GM12892 (cell line): ENCODE measurements at places on chromosomes 1 and 21.

GRCh38 chr1:205693421-205693991 lies 13.2 kb upstream of the SLC45A3 start:
- no peak for DNase-seq

DNA sequence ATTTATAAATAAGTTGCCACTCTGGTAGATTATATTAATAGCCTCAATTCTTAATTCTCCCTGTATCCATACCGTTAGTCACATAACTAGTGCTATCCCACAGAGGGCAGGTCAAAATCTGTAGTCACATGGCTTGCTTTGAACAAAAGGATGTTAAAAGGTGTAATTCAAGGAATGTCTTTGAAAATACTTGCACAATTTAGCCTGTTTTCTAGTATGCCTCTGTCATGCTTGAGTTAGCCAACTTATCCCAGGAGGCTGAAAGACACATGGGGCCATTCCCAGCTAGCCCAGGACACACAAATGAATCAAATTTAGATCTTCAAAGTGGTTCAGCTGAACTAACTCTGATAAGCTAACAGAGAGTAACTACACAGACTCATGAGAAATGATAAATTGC lies 758.5 kb upstream of the NEGR1 start:
- DNase-seq, result no peak

DNA sequence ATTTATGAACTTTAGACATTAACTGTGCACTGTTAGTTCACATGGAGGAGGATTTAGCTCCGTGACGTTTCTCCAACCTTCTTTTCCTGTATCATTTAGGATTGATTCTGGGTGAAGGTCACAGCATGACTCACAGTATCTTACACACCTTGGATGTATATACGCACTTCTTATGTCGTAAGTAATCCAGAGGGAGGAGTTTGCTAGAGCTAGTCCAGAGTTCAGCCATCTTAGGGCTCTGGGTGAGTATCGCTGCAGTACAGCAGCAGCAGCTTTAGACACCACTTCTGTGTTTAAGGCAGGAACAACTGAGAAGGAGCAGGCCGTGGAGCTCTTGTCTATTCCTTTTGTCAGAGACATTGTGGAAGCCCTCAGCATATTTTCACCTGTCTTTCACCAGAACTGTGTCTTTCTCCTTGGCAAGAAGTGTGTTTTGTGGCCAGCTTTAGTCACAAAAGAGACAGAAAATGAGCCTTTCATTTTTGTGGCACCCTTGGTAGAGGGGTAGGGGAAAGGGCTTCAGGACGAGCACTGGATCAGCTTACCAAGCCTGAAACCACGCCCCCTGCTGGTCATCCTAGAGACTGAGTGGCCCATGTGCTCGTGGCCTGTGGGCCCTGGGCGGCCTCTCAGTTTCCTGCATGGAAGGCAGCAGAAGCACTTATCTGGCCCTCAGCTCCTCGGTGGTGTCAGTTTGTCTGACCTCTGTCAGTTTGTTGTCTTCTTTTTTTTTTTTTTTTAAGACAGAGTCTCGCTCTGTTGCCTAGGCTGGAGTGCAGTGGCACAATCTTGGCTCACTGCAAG lies 64.0 kb downstream of the ADARB1 start:
- DNase-seq, result peak; percentile 36

DNA sequence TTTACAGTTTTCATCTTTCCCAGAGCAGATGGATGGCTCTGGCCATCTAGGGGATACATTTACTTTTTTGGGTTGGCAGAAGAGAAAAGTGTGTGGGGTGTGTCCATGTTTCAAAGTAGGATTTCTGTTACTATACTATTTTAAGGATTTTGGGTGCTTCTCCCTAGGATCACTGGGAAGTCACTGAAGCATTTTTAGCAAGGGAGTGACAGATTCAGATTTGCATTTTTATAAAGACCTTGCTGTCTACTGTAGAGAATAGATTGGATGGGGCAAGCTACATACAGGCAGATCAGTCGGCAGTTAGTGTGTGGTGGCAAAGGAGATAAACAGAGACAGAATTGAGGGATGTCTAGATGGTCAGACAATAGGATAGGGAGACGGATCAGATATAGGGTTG lies 122.5 kb downstream of the TBX19 start:
- DNase-seq, result no peak

DNA sequence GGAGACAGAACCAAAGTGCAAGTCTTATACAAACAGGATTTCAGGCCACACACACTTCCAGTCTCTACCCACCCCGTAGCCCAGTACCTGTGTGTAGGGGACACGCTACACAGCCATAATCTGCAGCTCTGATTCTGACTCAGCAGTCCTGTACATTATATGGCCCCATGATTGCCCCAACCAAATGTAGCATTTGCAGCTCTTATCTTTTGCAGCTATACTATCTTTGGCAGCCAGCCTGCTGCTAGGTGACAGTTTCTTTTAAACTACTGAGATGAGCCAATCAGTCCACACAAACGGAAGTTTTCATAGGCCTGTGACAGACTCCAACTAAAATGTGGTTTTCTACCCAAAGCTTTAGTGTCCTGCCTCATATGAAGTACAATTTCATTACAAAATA lies 259.6 kb upstream of the ST6GALNAC5 start:
- DNase-seq, result no peak

DNA sequence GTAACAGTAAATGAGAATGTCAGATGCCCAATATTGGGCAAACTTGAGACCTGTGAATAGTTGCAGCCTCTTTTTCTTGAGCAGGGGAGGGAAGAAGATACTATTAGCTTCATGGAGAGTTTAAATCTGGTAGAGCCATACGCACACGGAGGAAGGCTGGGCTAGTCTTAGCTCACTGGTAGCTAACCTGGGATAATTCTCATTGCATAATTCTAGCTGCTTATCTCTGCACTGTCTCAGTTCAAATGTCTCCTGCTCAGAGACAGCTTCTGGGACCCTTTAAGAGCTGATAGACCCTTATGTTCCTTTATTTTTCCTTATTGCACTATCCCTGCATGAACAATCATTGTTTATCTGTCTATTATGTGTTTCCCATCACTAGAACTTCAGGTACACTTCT lies 8.4 kb downstream of the C1orf87 start:
- DNase-seq, result no peak

DNA sequence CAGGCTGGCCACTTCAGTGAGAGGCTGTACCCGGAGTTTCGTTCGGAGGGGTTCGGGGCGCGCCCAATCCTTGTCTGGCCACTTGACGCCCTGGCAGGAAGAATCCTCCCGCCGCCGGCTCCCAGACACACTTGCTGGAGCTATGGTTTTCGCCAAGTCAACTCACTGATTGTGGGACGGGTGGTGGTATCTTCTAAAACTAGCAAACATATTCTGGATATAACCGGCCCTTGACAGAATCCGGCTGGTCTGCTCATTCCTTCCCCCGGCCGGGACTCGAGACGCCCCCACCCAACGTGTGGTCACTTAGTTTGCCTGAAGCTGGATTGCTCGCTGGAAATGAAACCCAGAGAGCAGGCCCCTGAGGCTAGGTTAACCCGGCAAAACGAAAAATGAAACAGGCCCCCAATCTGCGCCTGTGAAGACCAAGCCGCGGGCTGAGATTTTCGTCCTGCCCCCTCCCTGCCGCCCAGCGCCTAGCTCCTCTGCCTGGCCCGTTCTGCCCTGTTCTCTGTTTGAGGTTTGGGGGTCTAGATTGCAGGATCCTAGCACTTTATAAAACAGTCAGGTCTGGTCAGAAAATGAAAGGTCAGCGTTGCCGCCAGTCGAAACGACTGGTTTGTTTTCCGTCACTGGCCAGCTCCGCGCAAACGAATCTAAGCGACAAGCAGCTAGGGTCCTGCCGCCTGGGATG lies 4.6 kb downstream of the GFI1 start:
- no peak for DNase-seq

GRCh38 chr1:187504779-187505178 lies 676.0 kb downstream of the PLA2G4A start:
- DNase-seq, result no peak

GRCh38 chr1:235317168-235317567 lies 10.8 kb downstream of the ARID4B start:
- no peak for DNase-seq

DNA sequence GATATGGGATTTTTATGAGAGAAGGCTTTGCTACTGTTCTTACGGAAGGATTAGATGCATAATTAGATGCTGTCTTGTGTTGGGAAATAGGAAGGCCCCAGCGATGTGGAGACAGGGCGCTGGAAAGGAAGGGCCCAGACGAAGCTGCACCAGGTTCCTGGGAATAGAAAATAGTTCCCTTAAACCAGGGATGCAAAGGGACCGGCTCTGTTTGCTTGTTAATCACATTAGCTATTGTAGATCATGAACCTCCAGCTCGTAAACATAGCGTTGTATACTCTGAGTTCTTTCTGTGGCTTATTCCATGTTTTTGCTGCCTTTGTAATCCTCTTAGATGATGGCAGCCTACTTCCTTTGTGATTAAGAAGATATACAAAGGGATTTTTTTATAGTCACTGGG lies 79.8 kb upstream of the COX20 start:
- DNase-seq, result no peak

GRCh38 chr1:228784181-228784580 lies 48.9 kb downstream of the RHOU start:
- no peak for DNase-seq

- no peak for DNase-seq
Measured at GRCh38 chr1:150484861-150485260, 2.4 kb upstream of the TARS2 start.

DNA sequence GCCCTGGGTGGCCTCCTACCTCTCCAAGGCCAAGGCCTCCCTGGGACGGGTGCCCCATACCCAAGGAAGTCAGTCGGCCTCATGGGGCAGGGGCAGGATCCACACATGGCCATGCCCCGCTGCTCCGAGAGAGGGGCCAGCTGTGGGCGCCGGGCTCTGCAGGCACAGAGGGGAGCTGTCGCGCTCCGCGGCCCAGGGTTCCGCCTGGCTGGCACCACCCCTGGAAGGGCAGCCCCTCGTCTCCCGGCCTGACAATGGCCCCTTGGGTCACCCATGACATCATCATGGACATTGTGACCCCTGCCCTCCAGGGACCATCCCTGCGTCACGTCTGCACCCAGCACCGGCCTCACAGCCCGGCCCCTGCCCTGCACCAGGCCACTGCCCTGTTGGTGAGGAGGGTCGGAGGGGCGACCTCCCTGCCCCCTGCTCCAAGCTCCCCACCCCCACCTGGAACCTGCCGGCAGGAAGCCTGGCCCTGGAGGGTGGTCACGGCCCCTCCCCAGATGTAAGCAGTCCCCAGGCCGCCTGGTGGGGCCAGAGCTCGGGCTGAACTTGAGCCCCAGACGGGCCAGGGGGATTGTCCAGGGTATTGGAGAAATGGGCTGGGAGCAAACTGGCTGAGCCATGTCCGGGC lies 5.8 kb downstream of the TTLL10 start:
- no peak for DNase-seq

GRCh38 chr1:183995322-183996039 lies 42.0 kb downstream of the COLGALT2 start:
- no peak for DNase-seq

DNA sequence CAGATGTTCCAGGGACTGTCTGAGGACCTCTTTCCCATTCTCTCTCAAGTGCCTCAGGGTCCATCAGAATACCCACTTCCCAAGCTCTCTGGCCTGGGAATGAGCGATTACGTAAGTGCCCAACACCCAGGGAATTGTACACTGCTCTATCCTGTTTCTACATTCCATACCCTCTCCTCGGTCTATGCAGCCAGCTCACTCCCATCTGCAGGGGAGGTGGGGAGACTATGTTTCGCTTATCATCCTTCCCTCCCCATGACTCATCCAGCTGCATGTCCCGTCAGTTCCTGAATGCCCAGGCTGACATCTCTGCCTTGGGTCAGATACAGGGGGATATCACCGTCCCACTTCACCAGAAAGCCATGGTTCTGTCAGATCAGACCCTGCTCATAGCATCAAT lies 34.5 kb upstream of the CD1D start:
- no peak for DNase-seq
